ENCODE measurements at places on chromosomes 4 and X.

DNA sequence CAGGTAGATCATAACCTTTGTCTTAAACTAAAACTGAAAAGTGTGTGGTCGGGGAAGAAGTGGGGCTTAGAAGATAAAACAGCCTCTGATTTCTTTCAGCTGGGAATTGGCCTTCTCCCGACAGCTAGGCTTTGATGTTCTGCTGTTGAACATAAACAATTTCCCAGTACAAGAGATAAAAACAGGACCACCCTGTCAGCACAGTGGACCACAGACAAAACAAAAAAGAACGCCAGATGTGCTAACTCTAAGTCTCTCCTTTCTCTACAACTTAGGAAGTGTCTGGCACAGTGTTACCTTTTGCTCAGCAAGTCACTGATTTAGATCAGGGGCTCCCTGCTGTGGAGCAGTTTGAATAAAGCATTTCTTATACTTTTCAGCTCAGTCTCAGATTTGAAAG is 87.5 kb upstream of the UXT start:
- DNase-seq: no peak

DNA sequence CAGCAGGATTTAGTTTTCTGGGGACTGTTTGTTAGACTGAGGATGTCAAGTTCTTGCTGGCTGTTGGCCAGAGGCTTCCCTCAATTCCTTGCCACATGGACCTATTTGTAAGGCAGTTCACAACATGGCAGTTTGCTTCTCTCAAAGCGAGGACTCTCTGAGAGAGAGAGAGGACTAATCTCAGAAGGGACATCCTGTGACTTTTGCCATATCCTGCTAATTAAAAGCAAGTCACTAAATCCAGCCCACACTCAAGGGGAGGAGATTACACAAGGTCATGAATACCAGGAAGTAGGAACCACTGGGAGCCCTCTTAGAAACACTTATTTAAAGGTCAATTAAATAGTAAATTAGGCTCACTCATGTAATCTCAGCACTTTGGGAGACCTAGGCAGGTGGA is 38.2 kb downstream of the PPP1R2C start:
- DNase-seq: no peak

DNA sequence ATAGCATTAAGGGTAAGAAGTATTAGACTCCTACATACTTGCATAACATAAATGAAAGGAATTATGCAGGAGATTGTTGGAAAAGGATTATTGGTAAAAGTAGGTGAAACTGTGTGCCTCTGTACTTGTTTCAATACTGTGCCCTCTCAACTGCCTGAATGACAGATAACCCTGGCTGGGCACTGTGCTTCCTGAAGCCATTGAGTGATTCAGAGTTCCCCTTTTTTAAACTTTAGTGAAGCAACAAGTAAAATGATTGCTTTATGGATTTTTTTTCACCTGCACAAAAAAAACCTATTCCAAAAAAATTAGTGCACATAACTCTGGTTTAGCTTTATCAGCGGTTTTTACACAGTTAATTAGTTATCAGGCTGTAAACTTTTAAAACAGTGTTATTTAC is 204.8 kb downstream of the TRAM1L1 start:
- DNase-seq: no peak

DNA sequence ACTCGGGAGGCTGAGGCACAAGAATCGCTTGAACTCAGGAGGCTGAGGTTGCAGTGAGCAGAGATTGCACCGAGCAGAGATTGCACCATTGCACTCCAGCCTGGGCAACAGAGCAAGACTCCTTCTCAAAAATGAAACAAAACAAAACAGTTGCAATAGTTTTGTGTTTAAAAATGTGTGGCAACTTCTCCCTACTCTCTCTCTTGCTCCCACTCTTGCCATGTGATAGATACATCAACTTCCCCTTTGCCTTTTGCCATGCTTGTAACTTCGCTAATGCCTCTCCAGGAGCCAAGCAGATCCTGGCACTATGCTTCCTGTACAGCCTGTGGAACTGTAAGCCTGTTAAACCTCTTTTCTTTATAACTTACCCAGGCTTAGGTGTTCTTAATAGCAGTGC is 52.5 kb upstream of the INTU start:
- DNase-seq: peak; percentile 57

DNA sequence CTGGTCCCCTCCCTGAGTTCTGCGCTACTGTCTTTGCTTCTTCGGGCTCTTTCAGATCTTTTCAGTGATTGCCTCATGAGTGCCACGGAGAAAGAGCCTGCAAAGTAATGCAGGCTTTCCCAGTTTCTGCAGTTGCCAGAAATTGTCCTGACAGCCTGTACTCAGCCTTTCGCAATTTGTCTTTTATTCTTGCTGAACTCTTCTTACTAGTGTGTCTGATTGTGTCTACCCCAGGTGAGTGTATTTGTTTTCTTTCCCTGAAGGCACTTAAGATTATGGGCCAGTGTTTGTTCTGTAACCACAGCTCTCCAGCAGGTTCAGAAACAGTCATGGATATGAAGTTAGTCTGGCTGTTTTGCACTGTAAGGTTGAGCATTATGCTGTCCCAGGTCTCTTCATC is 47.1 kb downstream of the FAM193A start:
- DNase-seq: no peak

GRCh38 chr4:2482693-2483092 is 13.8 kb downstream of the RNF4 start:
- no peak for DNase-seq

DNA sequence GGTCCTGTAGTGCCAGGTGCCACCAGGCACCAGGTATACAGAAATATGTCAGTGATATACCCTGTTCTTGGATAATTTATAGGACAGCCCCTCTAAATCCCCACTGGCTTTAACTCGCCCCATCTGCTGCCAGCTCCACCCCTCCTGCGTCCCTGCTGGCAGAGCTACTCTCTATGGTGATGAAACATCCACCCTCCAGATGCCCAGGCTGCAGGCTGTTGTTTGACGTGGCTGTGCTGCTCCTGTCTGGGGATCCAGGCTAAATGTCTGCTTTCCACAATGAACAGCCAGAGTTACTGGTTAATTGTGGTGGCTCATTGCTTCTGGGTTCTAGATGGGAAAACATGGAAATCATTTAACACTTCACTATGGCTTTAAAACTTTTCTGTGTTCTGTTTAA is 12.9 kb downstream of the NHSL2 start:
- DNase-seq: no peak

GRCh38 chrX:111837197-111837596 is 38.8 kb upstream of the TRPC5OS start:
- no peak for DNase-seq

DNA sequence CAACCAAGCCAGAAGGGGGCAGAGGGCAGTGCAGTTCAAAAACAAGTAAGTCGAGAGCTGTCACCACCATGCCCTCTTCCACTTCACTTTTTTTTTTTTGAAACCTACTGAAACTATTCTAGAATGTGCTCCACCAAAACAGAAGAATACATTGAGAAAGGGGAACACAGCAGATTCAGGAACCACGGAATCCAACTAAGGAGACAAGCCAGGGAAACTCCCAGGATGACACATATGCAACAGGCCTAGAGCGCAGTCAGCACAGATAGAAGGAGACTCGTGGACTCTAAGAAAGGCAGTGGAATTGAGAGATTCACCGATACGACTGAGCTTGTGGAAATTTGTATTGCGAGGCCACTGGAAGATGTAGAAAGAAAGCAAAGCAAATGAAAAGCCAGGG is 66.1 kb downstream of the PHKA2 start:
- peak; percentile 82 for DNase-seq

- no peak for DNase-seq
Observed at GRCh38 chrX:72142794-72143608, 11.3 kb upstream of the RTL5 start.

- no peak for DNase-seq
Observed at GRCh38 chr4:97493815-97494518, 649.3 kb downstream of the STPG2 start.

DNA sequence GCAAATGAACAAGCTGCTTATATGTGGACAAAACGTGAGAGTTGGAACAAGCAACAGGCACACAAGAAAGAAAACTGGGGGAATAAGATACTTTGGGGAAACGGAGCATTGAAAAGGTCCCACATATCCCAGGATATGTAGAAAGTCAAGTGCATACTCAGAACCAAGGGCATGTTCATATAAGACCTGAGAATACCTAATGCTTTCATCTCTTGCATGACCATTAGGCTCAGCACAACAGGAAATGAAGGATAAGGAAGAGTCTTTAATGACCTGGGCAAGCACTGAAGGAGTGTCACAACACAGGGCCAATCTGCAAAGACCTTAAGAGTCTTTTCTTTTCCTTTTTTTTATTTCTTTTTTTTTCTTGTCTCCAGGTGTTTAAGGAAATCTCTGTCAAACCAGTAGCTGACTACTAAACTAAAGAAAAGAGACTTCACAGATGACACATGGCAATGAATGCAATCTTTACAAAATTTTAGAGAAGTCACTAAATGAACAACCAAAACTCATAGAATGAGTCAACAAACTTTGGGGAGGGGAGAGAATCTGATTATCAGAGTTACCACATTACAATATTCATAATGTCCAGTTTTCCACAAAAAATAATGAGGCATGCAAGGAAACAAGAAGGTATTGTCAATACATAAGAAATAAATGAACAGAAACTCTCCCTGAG is 67.9 kb upstream of the STK26 start:
- no peak for DNase-seq

DNA sequence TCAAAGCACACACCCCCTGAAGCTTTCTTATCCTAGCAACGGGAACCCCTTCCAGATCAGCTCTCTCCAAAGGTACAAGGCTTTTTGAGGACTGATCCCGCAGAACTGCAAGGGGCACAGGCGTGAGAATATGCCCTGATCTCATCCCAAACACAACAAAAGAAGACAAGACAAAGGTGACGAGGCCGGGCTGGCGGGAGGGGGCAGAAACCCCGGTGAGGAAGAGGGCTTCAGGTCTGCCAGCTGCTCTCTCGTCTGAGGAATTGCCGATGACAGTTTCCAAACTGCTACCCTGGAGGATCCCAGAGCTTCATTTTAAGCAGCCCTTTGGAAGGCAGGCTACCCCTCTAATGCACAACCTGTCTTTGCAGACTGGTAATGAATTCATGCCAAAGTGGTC is 3.4 kb downstream of the HCFC1 start:
- no peak for DNase-seq

DNA sequence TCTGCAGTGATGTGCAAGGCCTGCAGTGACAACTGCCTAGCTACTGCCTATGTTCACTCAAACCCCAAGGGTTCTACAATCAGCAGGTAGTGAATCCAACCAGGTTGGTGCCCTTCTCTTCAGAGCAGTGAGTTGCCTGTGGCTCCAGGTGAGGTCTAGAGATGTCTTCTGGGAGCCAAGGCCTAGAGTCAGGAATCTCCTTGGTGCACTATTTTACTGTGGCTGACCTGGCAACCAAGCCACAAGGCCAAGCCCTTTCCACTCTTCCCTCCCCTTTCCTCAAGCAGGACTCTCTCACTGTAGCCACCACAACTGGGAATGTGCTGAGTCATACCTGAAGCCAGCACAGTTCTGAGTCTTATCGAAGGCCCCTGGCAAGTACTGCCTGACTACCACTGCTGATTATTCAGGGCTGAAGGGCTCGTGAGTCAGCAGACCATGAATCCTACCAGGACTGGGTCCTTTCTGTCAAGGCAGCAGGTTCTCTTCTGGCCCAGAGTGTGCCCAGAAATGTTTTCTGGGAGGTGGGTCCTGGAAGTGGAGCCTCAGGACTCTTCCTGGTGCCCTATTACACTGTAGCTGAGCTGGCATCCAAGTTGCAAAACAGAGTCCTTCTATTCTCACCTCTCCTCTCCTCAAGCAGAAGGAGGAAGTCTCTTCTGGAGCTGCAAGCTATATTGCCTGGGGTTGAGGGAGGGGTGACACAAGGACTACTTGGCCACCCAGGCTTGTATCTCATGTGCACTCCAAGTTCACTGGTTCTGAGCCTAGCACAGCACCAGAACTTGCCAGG is 111.6 kb downstream of the BTC start:
- DNase-seq: no peak

DNA sequence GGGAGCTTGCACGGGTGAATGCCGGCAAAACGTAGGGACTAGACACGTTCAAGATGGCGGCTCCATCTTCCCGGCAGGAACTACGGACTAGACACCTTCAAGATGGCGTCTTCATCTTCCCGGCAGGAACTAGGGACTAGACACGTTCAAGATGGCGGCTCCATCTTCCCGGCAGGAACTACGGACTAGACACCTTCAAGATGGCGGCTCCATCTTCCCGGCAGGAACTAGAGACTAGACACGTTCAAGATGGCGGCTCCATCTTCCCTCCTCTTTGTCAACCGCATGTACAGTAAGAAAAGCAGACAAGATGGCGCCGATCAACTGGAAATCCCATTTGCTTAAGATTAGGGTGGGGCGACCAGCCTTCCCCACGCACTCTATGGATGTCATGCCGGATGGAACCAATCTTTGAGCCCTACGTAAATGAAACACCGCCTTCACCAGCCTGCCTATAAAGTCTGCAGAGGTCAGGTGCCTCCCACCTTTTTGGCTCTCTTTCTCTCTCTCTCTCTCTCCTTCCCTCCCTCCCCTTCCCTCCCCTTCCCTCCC is 222.4 kb downstream of the CRLF2 start:
- peak; percentile 94 for DNase-seq

DNA sequence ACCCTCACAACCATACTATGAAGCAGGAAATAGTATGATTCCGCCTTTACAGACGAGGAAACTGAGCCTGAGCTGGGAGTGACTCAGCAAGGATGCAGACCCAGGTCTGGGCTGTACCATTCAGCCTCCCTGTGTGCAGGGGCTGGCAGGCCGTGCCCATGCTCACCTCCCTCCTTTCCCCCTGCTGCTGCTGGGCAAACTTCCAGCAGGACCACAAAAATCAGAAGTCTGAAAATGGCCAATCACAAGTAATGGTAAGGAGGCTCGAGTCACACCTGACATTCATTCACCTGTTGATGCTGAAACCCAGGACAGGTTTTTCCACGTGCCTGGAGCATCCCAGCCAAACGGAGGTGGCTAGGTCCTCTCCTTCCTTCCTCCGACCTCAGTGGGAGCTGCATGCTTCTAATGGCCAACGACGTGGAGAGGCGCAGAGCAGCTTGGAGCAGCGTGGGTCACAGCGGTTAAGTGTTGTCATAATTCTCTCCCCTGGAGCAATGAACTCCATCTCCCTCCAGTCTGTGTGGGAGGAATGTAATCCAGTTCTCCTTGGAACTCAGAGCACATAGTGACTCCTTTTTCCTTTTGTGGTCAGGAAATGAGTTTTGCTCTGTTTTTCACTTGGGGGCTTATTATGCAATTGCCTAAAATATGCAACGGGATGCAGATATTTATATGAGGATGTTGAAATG is 371.7 kb downstream of the BCOR start:
- DNase-seq: peak; percentile 37

DNA sequence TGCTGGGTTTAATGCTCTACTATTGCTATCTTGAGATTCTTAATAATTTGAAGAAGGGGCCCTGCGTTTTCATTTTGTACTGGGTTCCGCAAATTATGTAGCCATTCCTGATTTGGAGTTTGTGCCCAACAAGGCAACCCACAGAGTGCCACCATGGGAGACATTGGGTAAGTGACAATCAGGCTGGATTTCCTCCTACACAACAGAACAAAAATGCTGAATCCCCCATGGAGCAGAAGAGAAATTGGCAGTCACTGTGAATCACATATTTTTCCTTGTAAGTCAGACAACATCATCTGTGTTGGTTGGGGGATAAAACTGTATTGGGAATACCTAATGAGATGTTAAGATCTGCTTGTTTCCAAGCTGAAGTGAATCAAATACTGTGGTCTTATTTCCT is 80.9 kb downstream of the CNGA2 start:
- DNase-seq: no peak

GRCh38 chrX:115679460-115679859 is 118.5 kb downstream of the PLS3 start:
- no peak for DNase-seq
